Osteoblast (primary cell): ENCODE measurements at places on chromosomes 1 and 21. TPM values are rescaled to one million over a fixed set of nuclear protein-coding genes. Genes with fewer than 3 reads are reported as not detected.

DNA sequence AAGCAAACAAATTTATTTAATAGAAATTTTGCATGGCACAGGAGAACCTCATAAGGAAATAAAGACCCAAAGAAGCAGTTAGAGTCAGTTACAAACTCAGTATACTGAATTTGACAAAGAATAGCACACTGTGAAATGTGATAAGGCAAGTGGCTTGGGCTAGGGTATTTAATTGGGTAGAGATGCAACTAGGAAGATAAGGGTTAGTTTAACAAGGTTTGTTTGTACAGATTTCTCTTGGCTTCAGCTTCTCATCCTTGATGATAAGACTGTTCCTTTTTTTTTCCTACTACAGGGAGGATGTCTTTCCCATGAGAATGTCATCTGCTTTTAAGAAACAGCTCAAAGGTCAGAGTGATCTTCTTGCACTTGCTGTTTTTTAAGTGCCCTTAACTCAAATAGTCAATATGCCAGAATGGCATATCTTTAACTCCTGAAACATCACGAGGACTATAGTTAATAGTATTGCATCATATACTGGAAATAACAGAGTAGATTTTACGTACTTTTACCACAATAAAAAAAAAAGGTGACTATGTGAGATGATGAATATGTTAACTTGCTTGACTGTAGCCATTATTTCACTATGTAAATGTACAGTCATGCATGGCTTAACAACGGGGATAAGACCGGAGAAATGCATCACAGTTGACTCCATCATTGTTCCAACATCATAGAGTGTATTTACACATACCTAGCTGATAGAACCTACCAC is 9.2 kb upstream of the TRAF3IP3 start:
- DNase-seq, result no peak

DNA sequence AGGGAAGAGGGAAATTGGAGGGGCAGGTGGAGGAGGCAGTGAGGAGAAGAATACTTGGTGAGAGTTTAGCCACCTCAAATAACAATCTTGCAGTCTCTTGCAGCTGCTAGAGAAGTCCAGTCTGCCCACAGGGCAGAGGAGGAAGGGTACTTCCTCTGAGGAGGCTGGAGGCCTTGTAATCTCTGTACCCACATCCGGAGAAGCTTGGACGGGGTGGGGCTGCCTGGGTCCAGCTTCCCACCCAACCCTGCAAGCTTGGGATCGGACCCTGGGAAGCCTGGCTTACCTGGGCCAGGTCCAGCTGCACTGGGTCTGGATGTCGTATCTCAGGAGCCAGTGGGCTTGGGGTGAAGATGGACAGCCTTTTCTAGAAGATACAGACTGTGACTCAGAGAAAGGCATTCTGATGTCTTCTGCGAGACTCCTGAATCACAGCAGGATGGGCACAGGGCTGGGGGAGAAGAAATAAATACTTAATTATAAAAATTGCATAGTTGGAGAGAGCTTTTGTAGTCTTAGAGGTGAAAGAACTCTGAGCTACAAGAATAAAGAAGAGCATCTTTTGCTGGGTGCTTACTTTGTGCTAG is 111.8 kb upstream of the JUN start:
- peak; percentile 47 for DNase-seq

DNA sequence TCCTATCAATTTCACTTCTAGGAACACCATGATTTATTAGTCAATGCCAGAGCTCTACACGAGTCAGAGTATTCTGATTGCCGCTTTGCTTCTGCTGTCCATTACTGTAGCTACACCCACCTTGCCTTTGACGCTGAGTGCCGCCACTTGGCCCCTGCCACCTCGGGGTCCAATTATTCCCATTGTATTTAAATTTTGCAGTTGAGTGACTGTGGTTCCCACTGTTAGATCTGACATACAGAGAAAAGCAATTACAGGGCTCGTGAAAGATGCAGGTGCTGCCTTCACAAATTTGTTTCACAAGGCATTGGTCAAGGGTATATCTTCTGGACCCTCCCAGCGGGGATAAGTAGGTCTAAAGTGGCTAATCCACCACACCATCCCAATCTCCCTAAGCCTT is 428.9 kb downstream of the SIPA1L2 start:
- no peak for DNase-seq

GRCh38 chr1:54028306-54029251 is 10.6 kb upstream of the LDLRAD1 start:
- DNase-seq, result no peak

DNA sequence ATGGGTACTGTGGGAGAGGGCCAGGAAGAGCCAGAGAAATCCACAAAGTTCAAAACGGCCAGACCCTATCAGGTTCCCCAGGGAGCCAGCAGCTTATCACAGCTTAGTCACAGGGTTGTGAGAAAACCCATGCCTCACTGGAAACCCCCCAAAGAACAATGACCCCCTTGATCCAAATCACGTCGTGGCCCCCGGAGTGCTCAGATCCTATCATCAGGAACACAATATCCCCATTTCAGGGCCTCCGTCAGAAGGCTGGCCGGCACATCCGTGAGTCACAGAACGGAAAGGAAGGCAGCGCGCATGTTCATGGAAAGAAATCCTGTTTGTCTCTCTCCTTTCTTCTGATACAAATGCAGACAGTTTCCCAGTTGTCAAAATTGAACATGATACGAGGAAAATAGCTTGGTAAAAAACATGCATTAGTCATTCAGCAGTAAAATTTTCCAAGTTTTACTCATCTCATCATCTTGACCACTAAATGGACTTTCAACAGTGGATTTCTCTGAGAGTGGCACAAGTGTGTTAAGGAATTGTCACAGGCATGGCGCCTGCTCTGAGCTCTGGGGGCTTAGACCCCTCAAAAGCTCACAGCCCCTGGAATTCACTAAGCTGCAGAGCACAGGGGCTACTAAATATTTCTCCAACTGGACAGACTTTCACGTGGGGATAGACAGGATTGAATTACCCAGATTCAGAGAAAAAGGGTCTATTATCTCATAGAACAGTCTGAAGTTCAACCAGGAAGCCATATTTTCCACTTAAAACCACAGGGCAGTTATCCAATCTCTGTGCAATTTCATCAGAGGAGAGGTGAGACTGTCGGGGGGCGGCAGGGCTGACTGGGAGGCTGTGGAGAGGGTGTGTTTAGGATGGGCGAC is 124.8 kb downstream of the RIPK4 start:
- peak; percentile 96 for DNase-seq

DNA sequence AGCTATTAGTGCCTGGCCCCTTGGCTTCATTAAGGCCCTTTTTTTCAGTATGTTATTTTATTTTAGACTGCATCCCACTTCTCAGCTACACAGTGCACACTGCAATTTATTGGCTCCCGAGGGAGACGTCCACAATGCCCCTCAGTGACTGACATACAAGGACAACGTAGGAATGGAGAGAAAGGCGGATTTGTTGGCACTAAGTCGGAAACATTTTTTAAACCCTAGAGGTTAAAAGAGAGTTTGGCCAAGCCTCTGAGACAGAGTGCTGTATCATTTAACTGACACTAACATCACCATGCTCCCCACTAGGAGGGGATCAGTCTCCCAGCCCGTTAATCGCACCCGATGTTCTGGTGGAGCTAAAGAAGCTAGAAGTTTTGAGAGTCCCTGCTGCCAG is 45.7 kb upstream of the FOXD3 start:
- DNase-seq, result no peak

DNA sequence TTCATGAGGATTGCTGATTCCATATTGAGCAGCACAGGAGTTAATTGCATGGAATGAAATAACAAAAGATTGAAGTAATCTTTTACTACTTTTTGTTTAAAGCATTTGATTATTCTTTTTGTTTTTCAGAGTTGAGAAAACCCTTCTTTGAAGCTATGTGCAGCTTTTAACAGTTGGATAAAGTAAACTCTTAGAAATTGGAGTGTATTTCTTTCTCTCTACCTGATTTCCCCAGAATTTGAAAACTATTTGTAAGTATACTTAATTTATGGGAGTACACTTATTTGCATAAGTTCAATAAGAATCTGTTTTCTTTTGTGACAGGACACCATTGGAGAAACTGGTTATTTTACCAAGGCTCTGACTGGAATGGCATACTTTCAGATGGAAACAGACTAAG is 133.6 kb downstream of the TRIM33 start:
- DNase-seq, result no peak

The RGS13 gene
- total RNA-seq, result not detected in 2 replicates

The VPS26C gene
- 91.6 and 91.9 TPM in 2 replicates for total RNA-seq

The GJC2 gene
- total RNA-seq, result 0.88 and 1.4 TPM in 2 replicates

The SAMSN1 gene
- total RNA-seq, result under 0.01 TPM in 1 of 2 replicates, not detected in the other
